Body of pancreas (tissue), 4 donors: ENCODE measurements at places on chromosomes 6 and 20. TPM values are rescaled to one million over a fixed set of nuclear protein-coding genes. Genes with fewer than 3 reads are reported as not detected.

DNA sequence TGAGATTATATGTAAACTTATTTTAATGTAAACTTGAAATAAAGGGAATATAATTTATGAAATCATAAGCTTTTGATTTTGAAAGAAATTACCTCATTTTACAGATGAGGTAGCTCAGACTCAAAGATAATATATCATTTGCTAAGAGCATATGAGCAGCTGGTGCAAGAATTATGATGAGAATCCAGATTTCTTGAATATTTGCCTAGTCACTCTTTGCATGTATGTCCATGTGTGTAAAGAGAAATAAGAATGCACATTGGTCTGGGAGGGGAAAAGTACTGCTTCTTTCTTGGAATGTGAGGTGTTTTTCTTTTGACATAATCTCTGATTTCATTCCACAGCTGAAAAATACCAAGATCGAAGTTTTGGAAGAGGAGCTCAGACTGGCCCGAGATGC, 11.1 kb upstream of the SNRNP48 start:
- no peak for DNase-seq

- DNase-seq: no peak
These were observed 65.9 kb upstream of the DDR1 start for GRCh38 chr6:30818391-30818841.

The CALHM6 gene
- total RNA-seq: 2.3 TPM

The CGA gene
- not detected for total RNA-seq
